ENCODE measurements at places on chromosomes 16 and 17.
A peak's percentile ranks its signal among the peaks of the same experiment; 100 is the strongest.

DNA sequence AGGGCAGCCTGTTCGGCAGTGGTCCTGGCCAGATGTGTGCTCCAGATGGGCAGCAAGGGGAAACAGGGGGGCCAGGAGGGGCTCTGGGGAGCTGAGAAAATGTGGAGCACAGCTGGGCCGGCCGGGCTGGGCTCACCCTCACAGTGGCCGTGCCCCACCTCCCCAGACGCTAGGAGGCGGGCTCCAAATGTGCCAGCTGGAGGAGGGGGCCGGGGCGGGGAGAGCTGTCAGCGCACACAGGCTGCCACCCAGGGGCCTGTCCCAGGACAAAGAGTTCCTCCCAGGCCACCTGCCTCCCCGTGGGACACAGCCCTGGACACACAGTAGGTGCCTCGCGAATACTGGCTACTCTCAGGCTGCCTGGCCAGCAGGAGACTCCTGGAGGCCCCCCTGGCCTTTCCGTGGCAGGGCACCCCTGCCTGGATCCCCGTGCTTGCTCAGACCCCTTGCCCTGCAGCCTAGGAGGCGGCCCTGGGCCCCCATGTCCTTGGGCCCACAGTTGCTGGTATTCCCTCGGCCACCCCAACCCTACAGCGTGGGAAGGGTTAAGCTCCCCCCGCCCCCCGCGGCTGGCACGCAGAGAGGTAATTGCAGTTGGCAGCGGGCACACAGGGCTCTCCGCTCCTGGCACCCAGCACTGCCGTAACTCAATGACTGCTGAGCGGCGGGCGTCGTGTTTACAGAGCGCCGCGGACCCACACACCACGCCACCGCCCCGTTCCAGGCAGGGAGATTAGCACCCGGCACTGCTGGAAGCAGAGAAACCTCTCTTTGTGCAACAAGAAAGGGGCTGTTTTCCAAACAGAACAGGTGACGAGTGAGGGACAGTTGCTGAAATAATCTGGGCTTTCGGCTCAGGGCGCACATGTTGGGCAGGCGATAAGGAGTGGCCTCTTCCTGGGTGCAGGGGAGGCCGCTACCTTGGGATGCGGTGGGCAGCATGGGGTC is 32.2 kb downstream of the BAHCC1 start:
- peak; percentile 58 for DNase-seq

GRCh38 chr16:70250748-70251628 is 752 bp downstream of the EXOSC6 start:
- DNase-seq = peak; percentile 76

DNA sequence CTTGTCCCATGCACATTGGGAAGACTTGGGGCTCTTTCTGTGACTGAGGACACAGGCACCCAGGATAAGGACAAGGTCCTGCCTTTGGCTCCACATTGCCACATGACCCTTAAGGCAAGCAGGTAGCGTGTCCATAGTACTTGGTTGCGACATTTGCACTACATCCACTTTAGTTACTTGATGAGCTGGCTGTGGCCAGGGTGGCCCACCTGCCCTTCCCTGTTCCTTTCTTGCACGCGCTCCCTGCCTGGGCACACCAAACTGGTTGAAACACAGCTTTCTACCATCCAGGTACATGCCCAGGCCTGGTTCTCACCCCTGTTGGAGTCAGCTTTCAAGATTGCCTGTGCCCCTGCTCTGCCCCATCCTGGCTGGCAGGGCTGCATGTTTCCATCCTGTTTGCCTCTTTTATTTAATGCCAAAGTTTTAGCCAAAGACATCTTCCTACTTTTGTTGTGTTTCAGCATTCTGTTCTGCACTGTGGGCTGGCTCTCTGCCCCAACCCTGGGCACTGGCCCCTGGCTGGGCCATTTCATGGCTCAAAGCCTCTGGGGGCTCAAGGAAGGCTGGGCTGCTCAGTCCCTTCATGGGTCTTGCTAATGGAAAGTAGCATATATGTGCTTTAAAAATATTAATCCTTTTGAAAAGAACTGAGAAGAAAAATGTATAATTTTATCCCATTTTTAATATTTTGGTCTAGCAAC is 3.2 kb downstream of the B3GNT9 start:
- no peak for DNase-seq

GRCh38 chr16:20221208-20221607 is 106.1 kb downstream of the GP2 start:
- DNase-seq = no peak

DNA sequence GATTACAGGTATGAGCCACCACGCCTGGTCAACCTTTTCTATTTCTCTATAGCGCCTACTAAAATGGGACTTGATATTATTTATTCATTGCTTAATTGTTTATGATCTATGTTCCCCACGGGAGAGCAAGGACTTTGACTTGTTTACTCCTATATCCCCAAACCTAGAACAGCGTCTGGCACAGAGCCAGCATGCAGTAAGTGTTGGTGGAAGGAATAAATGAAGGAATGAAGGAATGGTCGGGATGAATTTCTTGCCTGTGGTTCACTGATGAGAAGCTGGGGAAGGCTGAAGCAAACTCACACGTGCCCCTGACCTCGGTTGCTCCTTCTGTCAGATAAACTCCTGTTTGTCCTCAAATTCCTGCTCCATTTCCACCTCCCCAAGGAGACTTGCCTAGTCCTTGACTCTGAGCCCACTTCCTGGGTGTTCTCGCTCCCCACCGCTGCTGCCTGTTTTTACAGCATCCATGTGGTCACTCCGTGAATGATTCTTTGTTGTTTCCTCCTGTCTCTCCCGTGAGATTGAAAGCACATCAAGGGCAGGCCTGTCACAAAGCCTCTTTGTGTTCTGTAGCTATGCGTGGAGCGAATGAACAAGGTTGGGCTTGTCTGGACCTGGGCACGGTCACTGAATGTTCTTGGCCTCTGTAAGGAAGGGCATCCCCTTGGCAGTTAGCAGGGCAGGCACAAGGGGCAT is 17.3 kb downstream of the C17orf100 start:
- no peak for DNase-seq

DNA sequence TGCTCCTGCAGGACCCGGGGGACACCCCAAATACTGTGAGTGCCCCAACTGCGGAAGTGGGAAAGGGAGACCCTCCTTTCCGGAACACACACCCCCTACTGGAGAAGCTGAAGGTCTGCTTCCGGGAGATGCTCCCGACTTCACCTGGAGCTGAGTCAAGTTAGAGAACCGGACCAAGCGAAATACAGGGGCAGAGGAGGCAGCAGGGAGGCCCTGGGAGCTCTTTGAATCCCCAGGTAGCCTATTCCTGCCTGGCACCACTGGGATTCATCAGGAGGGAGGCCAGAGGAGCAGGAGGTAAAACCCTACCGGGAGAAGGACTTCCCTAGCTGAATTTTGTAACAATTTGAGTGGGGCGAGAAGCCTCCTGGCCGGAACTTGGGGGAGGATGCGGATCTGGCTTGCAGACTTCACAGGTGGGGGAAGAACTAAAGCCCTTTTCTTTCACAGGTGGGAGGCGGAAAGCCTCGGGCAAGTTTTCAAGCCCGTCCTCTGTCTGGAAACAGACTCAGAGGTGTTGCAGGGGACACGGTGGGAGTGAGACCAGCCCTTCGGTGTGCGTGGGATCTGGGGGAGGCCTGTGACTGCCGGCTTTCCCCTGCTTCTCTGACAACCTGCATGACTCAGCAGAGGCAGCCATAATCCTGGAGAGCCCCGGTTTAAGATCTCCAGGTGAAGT is 22.4 kb upstream of the TEKT1 start:
- DNase-seq = peak; percentile 52

DNA sequence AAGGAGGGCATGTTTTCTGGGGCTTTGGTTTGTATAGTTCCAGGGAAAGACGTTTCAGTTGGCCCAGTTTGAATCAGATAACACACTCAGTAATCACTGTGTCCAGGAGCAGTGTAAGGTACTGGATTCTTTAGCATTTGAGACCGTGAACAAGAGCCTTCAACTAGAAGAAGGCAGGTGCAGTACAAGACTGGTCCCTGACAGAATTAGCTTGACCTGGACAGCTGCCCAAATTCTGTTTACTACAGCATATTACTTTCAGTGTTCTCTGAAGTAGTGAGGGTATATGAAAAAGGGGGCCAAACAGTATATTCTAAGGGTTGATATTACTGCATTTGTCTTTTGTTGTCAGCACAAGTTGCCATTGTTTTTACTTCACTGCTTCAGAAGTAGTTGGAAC is 81.3 kb downstream of the COX10 start:
- no peak for DNase-seq

DNA sequence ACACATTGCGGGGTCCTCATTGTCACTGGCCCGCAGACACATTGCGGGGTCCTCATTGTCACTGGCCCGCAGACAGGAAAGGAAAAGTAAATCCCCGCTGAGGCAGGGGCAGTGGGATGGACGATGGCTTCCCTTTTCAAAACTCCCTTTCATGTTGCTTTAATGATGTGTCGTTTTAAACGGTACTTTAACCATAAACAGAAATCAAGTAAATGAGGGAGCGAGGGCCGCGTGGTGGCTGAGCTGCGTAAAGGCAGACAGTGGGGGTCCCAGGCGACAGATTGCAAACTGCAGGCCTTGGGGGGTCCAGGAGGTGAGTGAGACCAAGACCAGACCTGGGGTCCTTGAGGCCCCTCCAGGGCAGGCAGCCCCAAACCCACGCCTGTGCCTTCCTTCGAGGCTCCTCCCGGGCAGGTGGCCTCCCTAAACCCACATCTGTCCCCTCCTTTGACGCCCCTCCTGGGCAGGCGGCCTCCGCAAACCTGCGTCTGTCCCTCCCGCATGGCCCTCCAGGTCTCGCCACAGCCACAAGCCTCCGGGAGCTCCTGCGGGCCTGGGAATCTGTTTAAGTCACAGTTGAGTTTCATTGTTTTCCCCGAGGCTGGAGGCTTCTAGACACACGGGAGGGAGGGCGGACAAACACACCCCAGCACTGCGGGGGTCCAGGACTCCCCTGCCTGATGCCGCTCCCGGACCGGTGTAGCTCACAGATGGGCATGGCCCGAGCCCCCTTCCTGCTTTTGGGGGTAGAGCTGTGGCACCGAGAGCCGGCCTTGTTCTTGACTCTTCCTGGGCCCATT is 7.3 kb downstream of the PIEZO1 start:
- DNase-seq = peak; percentile 67

- no peak for DNase-seq
These were observed 674.0 kb upstream of the SOX9 start for GRCh38 chr17:71446645-71447437.

DNA sequence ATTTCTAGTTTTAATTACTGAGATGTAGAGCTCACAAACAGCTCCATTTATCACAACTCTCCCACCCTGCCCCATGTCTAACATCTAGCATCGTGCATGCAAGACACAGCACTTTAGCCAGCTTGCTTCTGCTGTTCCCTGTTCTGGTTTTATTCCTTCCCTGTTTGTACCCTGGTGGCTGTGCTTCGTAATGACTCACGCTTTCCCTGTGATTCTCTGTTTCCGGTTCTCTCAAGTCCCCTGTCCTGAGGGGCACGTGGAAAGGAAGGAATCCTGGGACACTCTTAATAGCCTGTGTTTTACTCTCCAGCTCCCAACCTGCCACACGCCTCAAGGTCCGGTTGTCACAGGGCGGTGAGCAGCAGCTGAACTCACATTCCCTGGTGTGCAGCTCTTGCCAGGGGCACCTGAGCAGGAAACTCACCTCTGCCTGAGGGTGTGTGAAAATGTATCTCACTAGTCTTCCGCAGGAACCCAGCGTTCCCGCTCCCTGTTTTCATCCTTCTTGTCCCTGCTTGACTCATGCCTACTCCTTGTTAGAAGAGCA is 10.6 kb downstream of the SHISA6 start:
- DNase-seq = no peak

DNA sequence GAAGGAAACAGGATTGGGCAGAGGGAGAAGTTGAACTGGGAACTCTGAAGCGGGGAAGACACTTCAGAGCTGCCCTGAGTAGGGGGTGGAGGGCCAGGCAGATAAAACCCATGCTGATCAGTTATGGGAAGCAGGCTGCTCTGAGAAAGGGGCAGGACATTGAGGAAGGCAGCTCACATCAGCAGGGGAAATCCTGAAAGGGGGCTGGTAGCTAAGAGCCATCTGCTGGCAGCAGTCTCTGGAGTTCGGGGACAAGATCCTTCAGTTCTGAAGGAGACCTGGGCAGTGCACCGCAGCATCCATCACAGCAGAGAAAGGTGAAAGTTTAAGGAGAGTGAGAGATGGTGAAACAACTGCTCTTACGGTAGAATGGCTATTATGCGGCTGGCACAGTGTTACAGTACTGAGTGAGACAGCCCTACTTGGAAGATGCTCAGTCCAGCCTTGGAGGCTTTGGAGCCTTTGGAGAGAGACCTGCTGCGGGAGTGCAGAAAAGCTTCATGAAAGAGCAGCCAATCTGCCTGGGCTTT is 5.4 kb upstream of the KIF18B start:
- DNase-seq = peak; percentile 33

DNA sequence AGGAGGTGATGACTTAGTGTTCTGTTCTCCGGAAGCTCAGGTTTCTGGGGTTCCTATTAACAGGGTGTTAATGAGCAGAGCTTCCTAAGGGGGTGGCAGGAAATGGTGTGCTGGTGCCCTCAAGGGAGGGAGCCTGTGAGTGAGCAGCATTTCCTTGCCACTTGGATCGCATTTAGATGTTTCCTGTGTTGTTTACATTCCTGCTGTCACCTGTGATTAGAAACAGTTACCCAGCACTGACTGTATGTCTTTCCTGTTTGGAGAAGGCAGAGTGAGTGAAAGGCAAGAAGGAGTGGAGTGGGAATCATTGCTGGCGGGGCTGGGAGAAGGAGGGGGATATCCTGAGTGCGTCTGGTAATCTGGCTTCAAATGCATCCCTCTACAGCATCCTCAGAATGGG is 214.6 kb downstream of the CCDC182 start:
- DNase-seq = no peak

- DNase-seq = no peak
These were observed 341.0 kb downstream of the CPPED1 start for GRCh38 chr16:12462426-12463280.

DNA sequence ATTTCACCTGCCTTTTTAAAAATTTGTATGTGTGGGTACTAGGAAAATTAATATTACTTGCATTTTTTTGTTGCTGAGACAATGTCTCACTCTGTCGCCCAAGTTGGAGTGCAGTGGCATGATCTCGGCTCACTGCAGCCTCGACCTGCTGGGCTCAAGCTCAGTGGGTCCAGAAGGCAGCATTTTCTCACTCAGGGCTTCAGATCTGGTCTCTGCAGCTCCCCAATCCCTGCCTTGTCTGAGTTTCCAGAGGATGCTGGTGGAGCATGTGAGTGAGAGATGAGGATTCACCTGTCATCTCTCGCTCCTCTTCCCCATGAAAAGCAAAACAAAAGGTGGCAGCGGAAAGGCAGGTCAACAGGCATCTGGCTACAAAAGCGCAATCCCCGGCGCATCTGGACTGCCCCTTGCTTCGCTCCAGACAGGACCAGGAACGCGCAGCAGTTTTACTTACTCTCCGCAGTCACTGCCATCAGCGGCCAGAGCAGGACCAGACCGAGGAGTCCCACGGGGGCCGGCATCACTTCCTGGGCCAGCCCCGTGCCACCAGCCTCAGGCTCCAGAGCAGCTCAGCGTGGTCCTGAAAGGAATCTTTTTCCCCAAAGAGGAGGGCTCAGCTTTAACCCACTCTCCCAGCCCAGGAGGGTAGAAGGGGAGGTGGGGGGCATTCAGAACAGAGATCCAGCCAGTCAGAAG is 59.9 kb downstream of the LITAF start:
- DNase-seq = peak; percentile 61
